AG08396 (cell line): ENCODE measurements at places on chromosomes 11 and 22.

GRCh38 chr11:76419896-76420295 is 24.9 kb upstream of the EMSY start:
- DNase-seq = no peak

DNA sequence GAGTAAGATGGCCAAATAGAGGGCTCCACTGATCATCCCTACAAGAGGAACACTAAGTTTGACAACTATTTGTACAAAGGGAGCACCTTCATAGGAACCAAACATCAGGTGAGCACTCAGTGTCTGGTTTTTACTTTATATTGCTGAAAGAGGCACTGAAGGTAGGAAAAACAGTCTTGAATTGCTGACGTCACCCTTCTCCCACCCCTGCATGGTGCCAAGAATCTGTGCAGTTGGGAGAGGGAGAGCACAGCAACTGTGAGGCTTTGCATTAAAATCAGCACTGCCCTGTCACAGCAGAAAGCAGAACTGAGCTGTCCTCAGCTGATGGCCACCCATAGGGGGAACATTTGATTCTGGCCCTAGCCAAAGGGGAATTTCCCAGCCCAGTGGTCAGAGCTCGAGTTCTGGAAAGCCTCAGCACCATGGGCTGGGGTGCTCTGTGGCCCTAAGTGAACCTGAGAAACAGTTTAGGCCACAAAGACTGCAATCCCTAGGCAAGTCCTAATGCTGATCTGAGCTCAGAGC is 37.9 kb downstream of the PIWIL3 start:
- no peak for DNase-seq

DNA sequence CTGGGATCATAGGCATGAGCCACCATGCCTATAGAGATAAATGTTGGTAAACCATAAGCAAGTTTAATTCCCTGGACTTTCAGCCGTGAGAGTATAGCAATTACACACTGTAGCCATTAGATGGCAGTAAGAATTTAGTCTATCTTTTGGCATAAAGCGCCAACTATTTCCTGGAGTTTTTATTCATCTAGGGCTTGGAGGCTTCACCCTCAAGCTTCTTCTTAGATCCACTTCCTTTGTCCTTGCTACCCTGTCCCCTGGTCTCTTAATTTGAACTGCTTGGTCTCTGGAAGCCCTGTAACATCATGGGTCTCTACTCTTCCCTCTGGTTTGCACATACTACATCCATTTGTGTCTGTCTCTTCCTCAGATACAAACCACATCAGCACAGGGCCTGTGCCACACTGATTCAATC is 38.2 kb downstream of the OR10A6 start:
- DNase-seq = peak; percentile 53

- peak; percentile 29 for DNase-seq
Measured at GRCh38 chr11:108985945-108986279, 321.0 kb downstream of the DDX10 start.

DNA sequence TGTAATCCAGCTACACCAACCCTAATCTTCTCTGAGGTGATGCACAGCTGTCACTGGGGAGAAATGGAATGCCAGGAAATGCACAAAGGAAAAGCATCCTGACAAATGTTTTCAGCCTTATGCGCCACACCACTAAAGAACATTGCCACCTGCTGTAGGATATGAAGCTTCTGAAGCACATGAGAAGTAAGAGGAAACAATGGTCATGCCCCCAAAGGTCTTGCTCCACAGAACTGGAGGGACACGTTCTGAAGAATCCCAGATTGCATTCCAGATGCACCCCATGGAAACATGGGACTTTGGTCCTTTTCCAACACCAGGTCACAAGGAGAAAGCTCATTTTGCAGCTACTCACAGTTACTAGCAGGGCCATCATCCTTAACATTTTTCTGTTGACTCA is 48.7 kb upstream of the ZBED5 start:
- peak; percentile 12 for DNase-seq

DNA sequence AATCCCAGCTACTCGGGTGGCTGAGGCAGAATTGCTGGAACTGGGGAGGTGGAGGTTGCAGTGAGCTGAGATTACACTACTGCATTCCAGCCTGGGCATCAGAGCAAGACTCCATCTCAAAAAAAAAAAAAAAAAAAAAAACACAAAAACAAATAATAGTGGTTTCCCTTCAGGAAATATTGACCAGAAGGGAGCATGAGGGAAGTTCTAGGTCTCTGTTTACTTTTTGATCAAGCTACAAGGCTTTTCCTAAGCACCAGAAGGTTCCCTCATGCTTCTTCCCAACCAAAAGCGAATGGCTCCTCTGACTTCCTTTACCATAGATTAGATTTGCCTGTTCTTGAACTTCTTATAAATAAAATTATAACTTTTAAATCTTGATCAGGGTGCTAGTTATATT is 18.3 kb downstream of the MYO18B start:
- DNase-seq = no peak

DNA sequence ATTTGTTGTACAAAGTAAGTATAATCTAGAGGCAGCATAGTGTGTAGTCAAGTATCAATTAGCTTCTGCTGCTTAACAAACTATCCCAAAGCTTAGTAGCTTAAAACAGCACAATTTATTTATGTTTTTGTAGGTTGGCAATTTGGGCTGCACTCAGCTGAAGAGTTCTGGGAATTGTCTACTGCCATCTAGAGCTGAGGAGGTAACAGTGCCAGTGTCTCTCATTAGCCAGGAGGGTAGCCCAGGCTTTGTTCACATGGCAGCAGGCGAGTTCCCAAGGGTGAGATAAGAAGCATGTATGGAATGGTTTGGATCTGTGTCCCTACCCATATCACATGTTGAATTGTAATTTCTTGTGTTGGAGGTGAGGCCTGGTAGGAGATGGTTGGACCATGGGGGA is 45.8 kb upstream of the SLN start:
- no peak for DNase-seq

GRCh38 chr11:122843281-122844141 is 5.2 kb downstream of the CRTAM start:
- DNase-seq = no peak
